ENCODE measurements at places on chromosomes 16 and 17.

- DNase-seq: no peak
Observed at GRCh38 chr17:6079155-6079888, 9.1 kb downstream of the WSCD1 start.

GRCh38 chr16:777826-778225 lies 10.4 kb downstream of the RPUSD1 start:
- no peak for DNase-seq

DNA sequence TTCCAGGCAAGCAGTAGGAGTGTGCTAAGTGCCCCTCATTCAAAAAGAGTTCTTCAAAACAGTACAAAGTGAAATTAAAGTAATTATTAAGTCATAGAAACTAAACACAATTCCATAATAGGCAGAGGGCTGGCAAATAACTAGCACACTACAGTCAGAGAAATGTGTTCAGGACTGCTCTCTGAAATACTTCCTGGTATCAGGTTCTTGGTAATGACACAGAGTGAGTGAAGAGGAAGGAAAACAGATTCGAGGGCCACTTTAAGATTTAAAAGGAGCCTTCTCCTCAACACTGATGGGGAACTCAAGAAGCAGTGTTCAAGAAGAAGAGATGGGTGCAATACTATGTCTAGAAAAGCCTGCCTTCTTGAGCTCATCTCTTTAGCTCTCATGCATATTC lies 139.2 kb downstream of the TOX3 start:
- no peak for DNase-seq

GRCh38 chr17:33436321-33436720 lies 143.2 kb upstream of the ASIC2 start:
- DNase-seq: no peak

DNA sequence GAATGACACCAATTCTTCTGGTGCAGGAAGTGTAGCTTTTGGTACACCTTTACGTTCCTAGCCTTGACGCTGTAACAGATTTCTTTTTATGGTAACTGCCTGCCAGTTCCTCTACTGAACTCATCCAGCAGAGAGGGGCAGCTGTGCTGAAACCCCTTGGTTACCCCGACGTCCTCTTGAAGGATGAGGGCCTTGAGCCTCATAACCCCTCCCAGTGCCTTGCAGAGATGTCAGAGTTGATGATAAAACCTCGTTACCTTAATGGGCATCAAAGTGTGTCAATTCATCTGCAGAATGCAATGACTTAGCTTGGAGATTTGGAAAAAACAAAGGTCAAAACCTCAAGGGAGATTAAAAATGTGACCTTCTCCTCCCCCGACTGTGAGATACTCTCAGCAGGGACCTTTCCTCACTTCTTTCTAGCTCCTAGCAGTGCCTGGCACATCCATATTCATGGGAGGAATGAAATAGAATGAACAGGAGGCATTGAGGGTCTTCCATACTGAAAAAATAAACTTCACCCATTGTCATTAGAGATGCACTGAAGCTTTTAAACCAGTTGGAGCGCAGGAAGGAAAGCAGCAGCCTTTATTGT lies 69.2 kb downstream of the SDR42E1 start:
- no peak for DNase-seq

DNA sequence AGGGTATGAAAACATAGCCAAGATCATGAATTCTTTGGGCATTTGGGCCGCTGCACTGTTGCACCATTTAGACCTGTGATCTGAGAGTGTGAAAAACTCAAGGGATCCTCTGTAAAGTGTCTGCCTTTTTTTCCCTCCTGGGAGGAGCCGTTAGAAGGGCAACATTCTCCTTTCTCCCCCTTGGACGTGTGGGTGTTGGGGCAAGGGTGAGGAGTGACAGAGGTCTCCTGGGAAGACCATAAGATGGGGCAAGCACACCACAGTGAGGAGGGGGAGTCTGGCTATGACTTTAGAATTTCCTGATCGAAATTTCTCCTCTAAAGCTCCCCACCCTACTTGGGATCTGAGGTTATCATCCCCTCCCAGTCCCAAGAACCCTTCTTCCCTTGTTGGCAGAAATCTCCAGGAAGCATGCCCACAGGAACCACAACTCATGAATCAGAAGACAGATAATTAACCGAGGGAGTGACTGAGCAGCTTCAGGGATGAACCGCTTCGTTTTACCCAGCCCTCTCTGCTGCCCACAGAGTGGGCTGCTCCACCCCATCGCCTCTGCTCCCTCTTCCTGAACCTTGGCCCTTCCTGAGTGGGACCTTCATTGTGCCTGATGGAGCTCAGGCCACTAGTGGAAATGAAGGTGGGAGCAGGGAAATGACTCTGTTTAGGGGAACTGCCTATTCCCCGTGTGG lies 4.2 kb downstream of the ITGB3 start:
- no peak for DNase-seq

DNA sequence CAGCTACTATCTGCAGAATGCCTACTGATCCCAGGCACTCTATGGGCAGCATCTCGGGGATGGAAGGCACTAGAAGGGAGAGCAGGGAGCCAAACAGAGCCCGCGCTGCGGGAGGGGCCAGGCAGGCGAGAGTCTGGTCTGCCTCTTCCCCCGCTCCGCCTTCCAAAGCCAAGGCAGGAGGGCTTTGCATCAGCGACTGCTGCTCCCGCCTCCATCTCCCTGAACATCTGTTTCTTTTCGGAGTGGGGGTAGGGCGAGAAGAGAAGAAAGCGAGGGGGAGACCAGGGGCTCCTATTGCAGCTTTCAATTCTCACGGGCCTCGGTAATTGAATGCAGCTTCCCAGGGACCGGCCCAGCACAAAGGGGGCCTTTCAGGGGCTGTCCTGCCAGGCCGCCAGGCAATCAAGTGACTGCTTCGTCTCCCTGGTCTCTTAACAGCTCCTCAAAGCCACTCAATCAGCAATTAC lies 31.4 kb upstream of the CDC42EP4 start:
- DNase-seq: peak; percentile 92
